ENCODE measurements at places on chromosomes 2 and 18.

- DNase-seq, result no peak
Measured at GRCh38 chr2:69221960-69222751, 164.9 kb downstream of the GFPT1 start.

GRCh38 chr2:60071490-60071831 is 482.0 kb downstream of the BCL11A start:
- no peak for DNase-seq

- no peak for DNase-seq
Measured at GRCh38 chr2:35989503-35989902, 366.1 kb upstream of the CRIM1 start.

DNA sequence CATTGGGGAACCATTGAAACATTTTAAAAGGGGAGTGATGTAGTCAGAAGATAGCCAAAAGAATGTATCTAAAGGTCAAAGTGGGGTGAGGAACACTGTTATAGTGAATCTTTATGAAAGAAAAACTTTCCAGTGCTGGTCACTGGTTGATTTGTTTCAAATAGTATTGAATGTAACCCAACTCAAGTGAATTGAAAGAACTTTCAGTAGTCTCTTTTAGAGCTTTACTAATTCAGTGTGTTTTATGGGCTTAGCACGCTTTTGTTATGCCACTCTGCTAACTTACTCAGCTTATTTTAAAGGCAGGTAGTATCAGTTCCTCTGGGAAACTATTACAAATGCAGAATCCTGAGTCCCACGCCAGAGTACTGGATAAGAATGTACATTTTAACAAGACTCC is 57.3 kb downstream of the GTF2A1L start:
- DNase-seq, result no peak

DNA sequence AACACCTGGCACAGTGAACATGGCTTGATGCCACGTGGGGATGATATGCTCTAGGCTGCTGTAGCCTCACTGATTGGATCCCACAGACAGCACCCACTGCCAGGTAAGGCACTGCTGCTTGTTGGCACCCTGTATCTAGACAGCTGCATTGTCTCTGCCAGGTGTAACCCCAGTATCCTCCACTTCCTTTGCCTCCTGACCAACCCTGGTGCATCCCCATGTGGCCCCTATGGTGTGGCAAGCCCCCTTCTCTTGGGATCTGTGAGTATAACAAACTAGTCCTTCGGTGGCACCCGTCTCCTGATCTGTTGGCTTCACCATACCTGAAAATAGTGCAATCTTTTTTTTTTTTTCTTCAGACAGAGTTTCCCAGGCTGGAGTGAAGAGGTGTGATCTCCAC is 11.1 kb downstream of the TEX51 start:
- DNase-seq, result no peak

DNA sequence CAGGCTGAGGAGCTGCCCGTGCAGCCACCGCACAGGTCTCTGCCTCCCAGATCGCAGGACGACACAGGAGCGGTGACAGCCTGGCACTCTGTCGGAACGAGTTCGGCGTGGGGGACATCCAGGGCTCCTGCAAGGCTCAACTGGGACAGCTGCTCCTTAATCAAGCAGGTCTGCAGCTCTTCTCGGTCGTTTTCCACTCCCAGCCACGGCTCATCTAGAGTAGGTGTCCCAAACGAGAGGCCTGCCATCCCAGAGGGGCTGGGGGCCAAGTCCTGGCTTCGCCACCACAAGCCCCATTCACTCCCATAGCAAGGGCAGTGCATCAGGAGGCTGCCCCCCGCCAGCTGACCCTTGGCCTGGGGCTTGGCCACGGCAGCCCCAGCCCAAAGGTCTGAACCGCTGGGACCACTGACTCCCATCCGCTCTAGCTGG is 22.5 kb downstream of the PASK start:
- DNase-seq, result no peak

GRCh38 chr2:150215041-150215440 is 272.4 kb downstream of the RND3 start:
- no peak for DNase-seq

DNA sequence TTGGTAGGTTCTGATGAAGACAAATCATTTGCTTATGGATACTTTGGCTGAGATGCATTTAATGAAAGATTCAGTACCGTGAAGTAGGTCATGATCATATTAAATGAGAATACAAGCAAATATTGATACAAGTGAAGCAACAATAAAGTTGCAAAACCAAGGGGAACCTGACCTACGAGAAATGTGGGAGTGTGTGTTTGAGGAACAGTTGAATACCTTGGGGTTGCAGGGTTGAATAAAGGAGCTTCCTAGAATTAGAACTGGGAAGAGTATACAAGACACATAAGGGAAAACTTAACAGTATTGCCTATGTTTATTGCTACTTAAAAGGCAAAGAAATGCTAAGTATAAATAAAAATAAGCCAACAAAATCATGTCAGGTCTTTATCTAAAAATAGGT is 702.9 kb downstream of the ERBB4 start:
- DNase-seq, result no peak

DNA sequence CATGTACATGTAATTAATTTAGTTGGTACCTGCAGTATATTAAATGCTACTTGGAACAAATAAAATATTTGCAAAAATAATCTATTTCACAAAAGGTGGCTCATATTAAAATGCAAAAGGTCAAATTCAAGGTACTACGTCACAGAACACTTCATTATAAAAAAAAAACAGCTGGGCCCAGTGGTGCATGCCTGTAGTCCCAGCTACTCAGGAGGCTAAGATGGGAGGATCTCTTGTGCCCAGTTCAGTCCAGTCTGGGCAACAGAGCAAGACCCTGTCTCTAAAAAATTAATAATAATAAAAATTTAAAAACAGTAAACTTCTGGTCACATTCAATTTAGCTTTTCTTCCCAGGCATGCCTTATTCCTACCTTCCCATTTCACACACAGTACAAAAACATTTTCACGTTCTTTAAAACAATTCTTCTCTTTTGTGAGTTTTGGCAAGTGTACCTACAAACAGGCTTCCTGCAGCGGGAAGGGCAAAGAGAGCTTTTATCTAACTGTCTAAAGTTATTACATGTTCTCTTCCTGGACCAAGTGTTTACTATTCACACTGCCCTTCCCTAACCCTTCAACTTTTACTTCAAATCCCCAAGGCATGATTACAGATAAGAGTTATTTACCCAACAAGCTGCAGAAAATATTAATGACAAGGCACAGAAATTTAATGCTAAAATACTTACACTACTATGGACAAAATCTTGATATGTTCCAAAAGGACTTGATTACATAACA is 10.7 kb downstream of the BAZ2B start:
- DNase-seq, result no peak

- no peak for DNase-seq
Measured at GRCh38 chr2:127083819-127084503, 23.0 kb downstream of the BIN1 start.
